ENCODE measurements at places on chromosomes 2 and 18.

DNA sequence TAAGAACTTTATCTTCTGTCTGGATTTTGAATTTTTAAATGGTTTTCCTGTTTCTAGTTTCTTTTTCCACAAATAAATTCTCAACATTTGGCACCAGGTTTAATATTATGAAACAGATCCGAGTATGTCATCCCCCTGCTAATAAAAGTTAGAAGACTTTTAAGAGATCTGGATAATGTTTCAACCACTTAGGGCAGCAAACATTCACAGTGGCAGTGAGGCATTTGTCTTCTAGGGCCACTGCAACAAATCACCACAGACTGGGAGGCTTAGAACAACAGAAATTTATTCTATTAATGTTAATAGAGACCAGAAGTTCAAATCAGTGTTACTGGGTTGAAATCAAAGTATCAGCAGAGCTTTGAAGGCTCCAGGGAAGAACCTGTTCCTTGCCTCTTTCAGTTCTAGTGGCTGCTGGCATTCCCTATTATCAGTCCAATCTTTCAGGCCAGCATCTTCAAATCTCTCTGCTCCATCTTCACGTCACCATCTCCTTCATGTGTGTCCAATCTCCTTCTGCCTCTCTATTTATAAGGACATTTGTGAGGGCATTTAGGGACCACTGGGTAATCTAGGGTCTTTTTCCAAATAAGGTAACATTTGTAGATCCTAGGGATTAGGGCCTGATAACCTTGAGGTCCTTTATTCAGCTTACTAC is 23.4 kb downstream of the ACSL3 start:
- no peaks in the 10 kb centered on the region for H3K36me3 ChIP-seq

DNA sequence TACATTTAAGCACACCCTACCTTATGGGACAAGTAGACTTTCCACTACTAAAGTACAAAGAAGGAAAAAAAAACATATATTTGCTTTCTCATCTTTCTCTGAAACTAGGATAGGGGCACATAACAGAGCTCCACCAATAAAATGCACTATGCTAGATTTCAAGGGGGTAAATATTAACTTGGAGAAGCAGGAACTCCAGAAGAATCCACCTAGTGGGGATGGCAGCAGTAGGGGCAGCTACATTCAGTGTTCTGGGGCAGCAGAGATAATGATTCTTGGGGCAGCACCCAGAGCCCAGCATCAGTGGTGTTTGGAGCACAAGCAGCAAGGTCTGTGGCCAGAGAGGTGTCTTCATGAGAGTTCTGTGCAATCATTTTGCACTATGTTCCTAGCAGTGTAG is 64.7 kb downstream of the DTNB start:
- no peaks in the 10 kb centered on the region for H3K36me3 ChIP-seq
- no peaks in the 10 kb centered on the region for H3K27me3 ChIP-seq
- H3K4me3 ChIP-seq, result no peak overlapping the region
- no peak for DNase-seq

GRCh38 chr2:161136696-161137324 is 23.4 kb upstream of the TANK start:
- H3K4me3 ChIP-seq, result peak overlapping the region; percentile 20
- H3K4me1 ChIP-seq, result peaks cover 33% of the 10 kb centered on the region
- H3K27ac ChIP-seq, result peak overlapping the region; percentile 68
- no peak for DNase-seq
- H3K36me3 ChIP-seq, result no peaks in the 10 kb centered on the region

GRCh38 chr2:133673305-133673905 is 105.1 kb upstream of the NCKAP5 start:
- no peak for DNase-seq
- no peaks in the 10 kb centered on the region for H3K4me1 ChIP-seq
- H3K27ac ChIP-seq, result no peak overlapping the region
- no peaks in the 10 kb centered on the region for H3K36me3 ChIP-seq

DNA sequence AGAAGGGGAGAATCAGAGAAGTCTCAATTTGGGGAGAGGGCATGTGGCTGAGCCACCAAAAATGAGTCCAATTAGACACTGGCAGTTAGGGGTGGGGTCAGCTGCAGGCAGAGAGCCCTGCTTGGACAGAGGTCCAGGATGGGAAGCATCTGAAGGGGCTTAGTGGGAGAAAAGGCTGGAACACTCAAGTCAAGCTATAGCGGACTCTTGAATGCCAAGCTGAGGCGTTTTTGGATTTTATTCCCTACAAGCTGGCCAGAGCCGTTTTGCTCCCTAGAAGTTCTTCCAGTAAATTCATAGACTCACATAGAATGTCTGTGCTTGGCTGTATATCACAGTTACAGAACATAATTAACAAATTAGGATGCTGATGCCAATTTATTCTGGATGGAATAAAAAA is 172.8 kb downstream of the ACOXL start:
- no peaks in the 10 kb centered on the region for H3K36me3 ChIP-seq
- H3K27ac ChIP-seq, result no peak overlapping the region
- no peak for DNase-seq
- no peaks in the 10 kb centered on the region for H3K4me1 ChIP-seq
- no peak overlapping the region for H3K4me3 ChIP-seq

GRCh38 chr2:7419814-7420311 is 502.7 kb downstream of the RNF144A start:
- H3K4me3 ChIP-seq, result no peak overlapping the region
- H3K36me3 ChIP-seq, result no peaks in the 10 kb centered on the region
- DNase-seq, result no peak
- peaks cover 4% of the 10 kb centered on the region for H3K27me3 ChIP-seq
- no peaks in the 10 kb centered on the region for H3K4me1 ChIP-seq

- H3K27ac ChIP-seq, result peak overlapping the region; percentile 29
- no peaks in the 10 kb centered on the region for H3K27me3 ChIP-seq
- DNase-seq, result no peak
- H3K4me3 ChIP-seq, result no peak overlapping the region
- peaks cover 24% of the 10 kb centered on the region for H3K4me1 ChIP-seq
- no peaks in the 10 kb centered on the region for H3K36me3 ChIP-seq
Observed at GRCh38 chr2:69560147-69560482, 83.4 kb downstream of the AAK1 start.

DNA sequence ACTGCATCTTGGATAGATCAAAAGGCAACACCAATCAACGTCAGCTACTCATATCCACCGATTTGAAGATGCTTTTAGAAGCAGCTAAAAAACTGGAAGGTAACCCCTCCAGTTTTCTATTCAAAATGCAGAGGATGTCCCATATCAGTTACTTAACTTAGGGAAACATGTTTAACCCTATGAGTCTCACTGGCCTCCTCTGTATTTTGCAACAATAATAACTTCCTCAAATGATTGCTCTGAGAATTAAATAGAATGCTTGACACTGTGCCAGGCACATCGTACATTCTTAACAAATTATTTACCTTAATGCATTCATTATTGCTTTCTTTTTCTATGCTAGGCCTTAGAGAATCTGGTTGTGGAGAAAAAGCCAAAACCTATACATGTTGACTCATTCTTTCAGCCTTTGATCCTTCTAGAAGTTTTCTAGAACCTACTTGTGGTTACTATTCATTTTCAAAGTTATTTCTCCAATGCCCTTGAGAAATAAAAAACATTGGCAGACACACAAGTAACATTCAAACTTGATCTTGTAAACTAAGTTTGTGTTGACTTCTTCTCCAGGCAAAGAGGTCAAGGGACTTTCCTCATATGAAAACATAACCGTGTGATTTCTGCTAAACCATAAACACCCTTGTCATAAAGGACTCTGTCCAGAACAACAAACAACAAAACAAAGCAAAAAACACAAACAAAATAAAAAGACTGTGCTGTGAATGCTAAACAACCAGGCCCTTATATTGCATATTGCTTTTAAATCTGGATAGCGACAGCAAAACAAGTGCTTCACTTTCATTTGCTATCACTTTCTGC is 4.6 kb downstream of the DOCK10 start:
- no peak for DNase-seq
- no peaks in the 10 kb centered on the region for H3K36me3 ChIP-seq
- H3K4me1 ChIP-seq, result peaks cover 5% of the 10 kb centered on the region
- peaks cover 24% of the 10 kb centered on the region for H3K27me3 ChIP-seq

DNA sequence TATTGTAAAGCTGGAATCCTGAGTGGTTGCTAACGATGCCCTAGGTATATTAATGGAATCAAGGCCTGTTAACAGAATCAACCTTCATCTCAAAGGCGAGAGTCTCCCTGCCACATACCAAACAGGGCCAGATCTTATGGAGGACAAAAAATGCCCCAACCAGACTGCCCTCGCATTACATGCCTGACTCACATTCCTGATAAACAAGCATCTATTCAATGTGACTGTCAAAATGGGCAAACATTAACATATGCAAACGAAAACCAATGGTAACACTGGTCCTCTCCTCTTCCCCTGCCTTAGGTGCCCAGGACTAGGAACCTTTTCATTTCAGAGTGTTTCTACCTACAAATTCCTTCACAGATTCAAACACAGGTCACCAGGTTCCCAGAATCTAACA is 83.4 kb downstream of the COL6A3 start:
- H3K36me3 ChIP-seq, result no peaks in the 10 kb centered on the region
- H3K4me1 ChIP-seq, result no peaks in the 10 kb centered on the region
- H3K27me3 ChIP-seq, result no peaks in the 10 kb centered on the region
- no peak for DNase-seq
- no peak overlapping the region for H3K4me3 ChIP-seq

DNA sequence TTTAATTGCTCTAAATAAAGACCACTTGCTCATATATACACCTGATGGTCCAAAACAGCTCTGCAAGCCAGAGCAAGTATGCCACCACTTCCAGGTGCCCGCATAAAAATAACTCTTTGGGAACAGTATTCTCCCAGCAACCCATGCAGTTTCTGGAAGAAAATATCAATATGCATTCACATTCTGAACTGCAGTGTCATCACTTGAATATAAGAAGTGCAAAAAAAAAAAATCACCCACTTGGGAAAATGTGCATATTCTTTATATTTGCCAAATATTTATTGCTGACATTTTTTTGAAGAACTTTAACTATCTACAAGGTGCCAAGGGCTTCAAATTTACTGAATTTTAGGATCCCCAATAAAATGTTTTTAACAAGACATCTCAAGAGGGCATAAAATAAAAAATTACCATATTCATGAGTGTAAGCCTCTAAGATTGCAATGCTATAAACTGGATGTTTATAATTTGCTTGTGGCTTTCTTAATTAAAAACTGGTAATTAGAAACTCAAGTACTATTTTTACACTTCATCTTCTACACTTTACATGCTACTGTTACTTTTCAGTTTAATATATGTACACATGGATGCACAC is 360.6 kb upstream of the HNRNPA3 start:
- no peaks in the 10 kb centered on the region for H3K4me1 ChIP-seq
- no peaks in the 10 kb centered on the region for H3K27me3 ChIP-seq
- DNase-seq, result no peak
- H3K27ac ChIP-seq, result no peak overlapping the region
- H3K36me3 ChIP-seq, result no peaks in the 10 kb centered on the region
- no peak overlapping the region for H3K4me3 ChIP-seq

DNA sequence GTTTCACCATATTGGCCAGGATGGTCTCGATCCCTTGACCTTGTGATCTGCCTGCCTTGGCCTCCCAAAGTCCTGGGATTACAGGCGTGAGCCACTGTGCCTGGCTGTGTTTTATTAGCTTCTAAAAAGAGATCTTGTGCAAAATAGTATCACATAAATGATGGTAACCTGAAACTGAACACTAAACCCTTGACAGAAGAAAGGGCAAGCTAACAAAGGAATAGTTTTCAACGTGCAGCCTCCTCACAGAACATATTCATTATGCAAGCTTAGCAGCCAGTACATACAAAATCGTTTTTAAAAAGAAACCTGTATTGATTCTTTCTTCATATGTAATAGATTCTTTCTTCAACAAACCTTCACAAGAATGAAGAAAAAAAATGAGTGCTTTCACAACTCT is 20.6 kb downstream of the CHN1 start:
- no peaks in the 10 kb centered on the region for H3K36me3 ChIP-seq
- no peak overlapping the region for H3K27ac ChIP-seq
- H3K4me3 ChIP-seq, result no peak overlapping the region
- no peaks in the 10 kb centered on the region for H3K4me1 ChIP-seq
- no peaks in the 10 kb centered on the region for H3K27me3 ChIP-seq
- no peak for DNase-seq

DNA sequence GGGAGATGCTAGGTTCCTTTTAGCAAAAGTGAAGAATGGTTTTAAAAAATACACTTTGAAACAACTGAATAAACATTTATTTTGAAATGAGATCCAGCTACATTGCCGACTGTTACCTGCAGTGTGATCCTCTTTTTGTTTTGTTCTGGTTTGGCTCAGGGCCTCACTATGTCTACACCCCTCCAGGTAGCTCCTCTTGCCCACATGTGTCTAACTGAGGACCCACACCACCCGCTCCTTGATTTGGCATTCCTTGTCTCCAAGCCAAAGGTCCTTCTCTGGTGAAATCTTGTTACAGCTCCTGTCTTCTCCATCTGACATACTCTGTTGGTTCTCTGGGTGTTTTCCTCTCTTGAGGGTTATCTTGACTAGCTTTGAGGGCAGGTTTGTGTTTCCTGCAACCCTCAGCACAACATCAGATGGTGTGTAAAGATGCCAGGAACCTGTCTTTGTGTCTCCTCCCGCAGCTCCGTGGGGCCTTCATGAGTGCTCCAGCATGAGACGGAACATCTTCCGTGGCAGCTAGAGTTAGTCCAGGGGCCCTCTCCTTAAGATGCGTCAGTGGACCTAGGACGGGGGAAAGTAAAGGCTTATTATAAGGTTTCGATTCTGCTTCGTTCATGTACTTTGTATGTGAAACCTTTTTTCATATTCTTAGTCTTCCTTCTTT is 32.1 kb downstream of the MAP4K4 start:
- no peak overlapping the region for H3K27ac ChIP-seq
- H3K4me1 ChIP-seq, result no peaks in the 10 kb centered on the region
- H3K4me3 ChIP-seq, result no peak overlapping the region
- H3K27me3 ChIP-seq, result no peaks in the 10 kb centered on the region
- DNase-seq, result no peak
- no peaks in the 10 kb centered on the region for H3K36me3 ChIP-seq

GRCh38 chr2:57878171-57878865 is 168.3 kb upstream of the VRK2 start:
- no peaks in the 10 kb centered on the region for H3K27me3 ChIP-seq
- no peak overlapping the region for H3K27ac ChIP-seq
- H3K36me3 ChIP-seq, result no peaks in the 10 kb centered on the region
- peak overlapping the region; percentile 33 for H3K4me3 ChIP-seq
- peaks cover 23% of the 10 kb centered on the region for H3K4me1 ChIP-seq
- DNase-seq, result no peak
